Activated CD4-positive, alpha-beta T cell treated with anti-CD3 and anti-CD28 coated beads, Interleukin-2, amount 50 U/mL, for 16 hours (primary cell): ENCODE measurements at places on chromosomes 6 and 20.

GRCh38 chr6:113625850-113626249 lies 231.3 kb upstream of the MARCKS start:
- peak; percentile 58 for DNase-seq

- no peak for DNase-seq
These were observed 88.7 kb upstream of the NAA20 start for GRCh38 chr20:19928328-19929011.

- no peak for DNase-seq
These were observed 2.2 kb upstream of the CD2AP start for GRCh38 chr6:47475319-47475816.

DNA sequence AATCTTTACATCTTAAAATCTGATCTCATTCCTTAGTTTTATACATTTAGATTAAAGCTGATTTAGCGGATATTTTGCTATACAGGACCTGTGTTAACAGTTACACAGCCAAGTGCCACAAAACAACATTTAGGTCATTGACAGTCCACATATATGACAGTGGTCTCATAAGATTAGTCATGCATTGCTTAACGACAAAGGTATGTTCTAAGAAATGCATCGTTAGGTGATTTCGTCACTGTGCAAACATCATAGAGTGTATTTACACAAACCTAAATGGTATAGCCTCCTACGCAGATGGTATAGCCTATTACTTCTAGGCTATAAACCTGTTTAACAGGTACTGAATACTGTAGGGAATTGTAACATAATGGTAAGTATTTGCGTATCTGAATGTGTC lies 21.6 kb downstream of the ADGRG6 start:
- no peak for DNase-seq

GRCh38 chr6:37555040-37555781 lies 55.5 kb upstream of the CCDC167 start:
- no peak for DNase-seq

DNA sequence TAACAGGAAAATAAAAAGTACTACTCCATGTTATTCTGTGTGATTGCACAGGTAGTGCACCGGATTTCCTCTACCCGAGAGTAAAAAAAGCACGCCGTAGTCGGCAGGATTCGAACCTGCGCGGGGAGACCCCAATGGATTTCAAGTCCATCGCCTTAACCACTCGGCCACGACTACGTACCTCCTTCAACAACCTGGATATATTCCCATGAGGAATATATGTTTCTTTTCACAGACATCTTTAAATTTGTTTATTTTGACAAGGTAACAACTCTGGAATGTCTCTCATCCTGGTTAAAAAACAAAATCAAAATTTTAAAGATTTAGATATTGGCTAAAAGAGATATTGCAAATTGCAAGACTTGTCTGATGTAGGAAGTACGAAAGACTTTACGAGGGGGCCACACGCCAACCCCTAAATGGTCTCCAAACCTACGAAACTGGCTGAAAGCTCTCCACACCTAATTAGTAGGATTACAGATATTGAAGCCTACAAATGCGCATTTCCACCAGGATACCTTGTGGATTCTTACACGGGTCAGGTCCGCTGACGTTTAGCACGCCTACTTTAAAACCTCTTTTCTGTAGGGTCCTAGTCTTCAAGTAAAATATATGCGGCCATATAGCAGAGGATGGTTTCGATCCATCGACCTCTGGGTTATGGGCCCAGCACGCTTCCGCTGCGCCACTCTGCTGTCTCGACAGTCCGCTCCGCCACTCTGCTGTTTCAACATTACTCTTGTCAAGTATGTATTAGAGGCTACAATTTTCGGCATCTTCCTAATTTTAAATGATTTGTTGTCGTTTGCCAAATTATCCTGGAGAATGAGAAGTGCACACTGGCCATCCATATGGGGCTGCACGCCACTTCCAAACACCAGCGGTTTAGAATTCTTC lies 52.2 kb upstream of the BTN3A2 start:
- DNase-seq, result peak; percentile 93

GRCh38 chr20:44552950-44553908 lies 29.1 kb upstream of the PKIG start:
- DNase-seq, result peak; percentile 25

DNA sequence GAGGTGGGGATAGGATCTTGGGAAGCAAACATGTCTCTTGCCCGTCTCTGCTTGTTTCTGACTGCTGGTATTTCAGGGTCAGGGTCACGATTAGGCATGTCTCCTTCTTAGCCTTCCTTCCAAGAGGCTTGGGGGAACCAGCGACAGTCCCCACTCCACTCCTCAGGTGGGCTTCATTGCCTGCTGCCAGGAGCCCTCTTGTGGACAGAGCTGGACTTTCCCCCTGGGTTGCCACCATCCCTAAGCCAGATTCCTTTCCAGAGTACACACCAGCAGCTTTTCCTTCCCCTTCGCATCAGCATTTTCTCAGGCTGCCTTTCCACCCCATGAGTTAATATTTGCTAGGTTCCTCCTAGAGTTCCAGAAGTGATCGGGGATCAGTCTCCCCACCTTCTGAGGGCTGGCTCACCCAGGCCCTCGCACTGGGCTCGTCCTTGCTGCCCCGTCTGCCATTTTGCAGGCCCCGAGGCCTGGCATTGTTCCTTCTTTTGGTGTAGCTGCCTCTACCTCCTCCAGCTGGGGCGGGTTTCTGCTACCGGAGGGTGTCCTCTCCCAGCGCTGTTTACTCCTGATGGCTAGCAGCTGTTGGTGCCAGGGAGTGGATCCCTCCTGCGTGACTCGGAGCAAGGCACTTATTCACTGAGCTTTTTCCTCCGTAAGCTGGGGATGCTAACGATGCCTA lies 8.8 kb upstream of the C20orf144 start:
- peak; percentile 51 for DNase-seq

- no peak for DNase-seq
These were observed 31.6 kb upstream of the PXDC1 start for GRCh38 chr6:3782876-3783832.

DNA sequence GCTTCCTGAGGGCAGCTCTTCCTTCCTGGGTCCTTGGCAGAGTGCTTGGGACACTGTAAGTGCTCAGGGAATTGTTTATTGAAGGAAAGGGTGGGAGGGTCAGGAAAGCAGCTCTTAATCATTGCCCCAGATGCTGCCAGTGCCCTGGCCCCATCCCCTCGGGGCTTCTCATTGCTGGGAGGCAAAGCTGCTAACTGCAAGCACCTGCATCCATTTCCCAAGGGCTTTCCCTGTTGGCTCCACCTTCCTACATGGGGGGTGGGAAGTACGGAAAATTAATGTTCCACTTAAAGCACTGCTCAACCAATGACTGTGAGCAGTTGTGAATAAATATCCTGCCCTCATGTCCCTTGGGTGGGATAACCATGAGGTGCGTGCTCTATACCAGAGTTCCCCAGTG lies 56.4 kb downstream of the NDUFAF5 start:
- no peak for DNase-seq

- no peak for DNase-seq
These were observed 124.2 kb downstream of the LRRC1 start for GRCh38 chr6:53918854-53919510.

DNA sequence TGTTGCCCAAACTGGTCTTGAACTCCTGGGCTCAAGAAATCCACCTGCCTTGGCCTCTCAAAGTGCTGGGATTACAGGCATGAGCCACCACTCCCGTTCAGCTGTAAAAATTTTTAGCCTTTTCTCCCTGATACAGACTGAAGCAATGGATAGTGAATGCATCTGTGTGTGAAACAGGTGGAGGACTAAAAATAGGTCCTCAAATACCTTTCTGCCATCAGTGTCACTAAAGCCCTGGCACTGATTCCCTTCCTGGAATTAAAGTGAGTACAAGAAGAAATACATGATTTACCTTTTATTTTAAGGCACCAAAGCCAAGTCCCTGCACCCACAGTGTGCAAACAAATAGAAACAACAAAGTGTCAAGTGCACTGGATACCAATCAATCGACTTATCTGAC lies 25.1 kb downstream of the TULP4 start:
- DNase-seq, result no peak
